CD4-positive, alpha-beta T cell treated with Interleukin-4 for 1 hour (primary cell): ENCODE measurements at places on chromosomes 16 and 17.
A peak's percentile ranks its signal among the peaks of the same experiment; 100 is the strongest.

GRCh38 chr16:4351880-4352279 is 759 bp upstream of the PAM16 start:
- no peak for DNase-seq

- DNase-seq, result no peak
Measured at GRCh38 chr17:72191921-72192799, 71.3 kb downstream of the SOX9 start.

GRCh38 chr17:79950306-79950705 is 85.4 kb downstream of the TBC1D16 start:
- no peak for DNase-seq

GRCh38 chr17:8220783-8221662 is 10.6 kb upstream of the AURKB start:
- peak; percentile 93 for DNase-seq

- DNase-seq, result no peak
Measured at GRCh38 chr16:4729876-4730275, 4.2 kb downstream of the ANKS3 start.

DNA sequence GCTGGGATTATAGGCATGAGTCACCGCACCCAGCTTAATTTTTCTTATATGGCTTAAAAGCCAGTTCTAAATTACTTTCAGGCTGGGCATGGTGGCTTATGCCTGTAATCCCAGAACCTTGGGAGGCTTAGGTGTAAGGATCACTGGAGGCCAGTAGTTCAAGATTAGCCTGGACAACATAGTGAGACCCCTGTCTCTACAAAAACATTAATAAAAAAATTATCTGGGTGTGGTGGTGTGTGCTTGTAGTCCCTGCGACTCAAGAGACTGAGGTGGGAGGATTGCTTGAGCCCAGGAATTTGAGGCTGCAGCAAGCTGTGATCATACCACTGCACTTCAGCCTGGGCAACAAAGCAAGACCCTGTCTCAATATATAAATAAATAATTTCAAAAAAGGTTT is 10.8 kb upstream of the SMARCD2 start:
- no peak for DNase-seq

DNA sequence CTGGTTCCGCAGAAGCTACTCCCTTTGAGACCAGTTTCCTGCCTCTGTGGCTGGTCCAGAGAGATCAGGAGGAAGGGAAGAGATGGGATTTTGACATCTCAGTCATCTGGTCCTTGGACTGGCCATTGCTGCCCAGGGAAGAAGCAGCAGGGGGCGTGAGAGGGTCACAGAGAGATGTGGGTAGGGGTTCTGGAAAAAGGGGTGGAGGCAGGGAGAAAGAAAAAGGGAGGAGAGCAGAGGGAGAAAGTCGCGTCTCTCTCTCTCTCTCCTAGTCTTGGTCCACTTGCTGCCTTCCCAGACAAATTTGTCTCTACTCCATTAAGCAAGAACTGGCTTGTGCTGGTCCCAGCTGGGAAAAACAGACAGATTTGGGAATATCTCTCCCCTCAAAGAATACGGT is 4.4 kb downstream of the SHBG start:
- DNase-seq, result no peak

DNA sequence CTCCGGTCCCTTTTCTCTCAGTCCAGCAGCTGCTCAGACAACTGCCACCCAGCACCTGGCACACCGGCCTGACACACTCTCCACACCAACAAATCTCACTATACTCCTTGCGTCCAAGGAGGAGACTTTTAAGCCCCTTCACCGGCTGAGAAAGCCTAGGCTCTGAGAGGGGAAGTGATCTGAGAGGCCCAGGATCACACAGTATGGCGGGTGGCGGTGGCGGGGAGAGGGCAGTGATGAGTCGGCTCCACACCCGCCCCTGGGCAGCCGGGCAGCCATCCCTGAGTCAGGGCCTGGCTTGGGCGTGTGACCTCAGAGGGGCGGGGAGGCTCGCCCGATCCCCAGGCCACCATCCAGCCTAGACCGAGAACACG is 569 bp downstream of the FLII start:
- DNase-seq, result peak; percentile 66

- no peak for DNase-seq
Measured at GRCh38 chr16:85347213-85347591, 234.9 kb upstream of the CIBAR2 start.

DNA sequence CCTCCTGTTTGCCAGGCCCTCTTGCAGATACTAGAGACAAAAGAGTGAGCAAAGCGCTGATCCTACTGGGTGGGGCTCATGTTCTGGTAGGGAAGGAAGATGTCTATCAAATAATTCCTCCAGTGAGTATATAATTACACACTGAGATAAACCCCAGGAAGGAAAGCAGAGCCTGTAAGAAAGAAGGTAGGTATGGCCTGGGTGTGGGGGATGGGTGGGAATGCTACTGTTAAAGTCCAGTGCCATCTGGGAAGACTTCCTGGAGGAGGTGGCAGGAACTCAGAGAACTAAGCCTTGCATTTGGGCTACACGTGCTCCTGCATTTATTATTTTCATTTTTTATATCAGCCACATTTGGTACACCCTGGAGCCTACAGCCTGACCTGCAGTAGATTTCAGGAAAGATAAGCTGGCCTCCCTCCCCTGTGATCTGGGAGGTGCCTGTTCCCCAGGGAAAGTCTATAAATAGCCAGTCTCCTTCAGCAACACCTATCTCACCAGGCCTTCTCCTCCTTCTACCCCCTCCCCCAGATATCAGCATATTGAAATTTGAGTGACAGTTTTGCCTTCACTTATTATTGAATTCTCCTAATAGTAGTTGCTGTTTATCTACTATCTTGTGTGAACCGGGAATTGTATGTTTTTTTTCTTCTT is 11.5 kb downstream of the ATP2C2 start:
- no peak for DNase-seq

DNA sequence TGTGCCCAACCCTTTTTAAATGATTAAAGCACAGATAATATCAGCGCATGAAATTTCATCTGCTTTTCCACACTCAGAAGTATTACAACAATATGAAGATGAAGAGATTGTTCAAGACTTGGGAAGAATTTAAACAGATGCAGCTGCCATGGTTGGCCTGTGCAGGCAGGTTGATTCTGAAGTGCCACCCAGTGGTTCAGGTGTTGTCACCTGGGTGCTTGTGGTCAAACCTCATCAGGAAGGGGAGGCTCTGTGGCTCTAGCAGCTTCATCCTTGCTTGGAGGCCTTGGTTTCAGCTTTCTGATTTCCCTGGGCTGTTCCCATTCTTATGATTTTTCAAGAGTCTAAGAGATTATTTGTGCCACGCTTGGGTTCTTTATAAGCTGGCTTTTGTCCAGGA is 22.2 kb upstream of the CLEC18C start:
- no peak for DNase-seq

DNA sequence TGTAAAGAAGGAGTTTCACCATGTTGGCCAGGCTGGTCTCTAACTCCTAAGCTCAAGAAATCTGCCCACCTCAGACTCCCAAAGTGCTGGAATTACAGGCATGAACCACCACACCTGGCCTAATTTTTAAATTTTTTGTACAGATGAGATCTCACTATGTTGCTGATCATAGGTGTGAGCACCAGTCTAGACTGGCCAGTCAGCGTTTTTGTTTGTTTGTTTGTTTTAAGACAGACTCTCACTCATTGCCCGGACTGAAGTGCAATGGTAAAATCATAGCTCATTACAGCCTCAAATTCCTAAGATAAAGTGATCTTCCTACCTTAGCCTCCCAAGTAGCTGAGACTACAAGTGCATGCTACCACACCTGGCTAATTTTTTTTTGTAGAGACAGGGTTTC is 38.0 kb upstream of the TAOK1 start:
- DNase-seq, result no peak

DNA sequence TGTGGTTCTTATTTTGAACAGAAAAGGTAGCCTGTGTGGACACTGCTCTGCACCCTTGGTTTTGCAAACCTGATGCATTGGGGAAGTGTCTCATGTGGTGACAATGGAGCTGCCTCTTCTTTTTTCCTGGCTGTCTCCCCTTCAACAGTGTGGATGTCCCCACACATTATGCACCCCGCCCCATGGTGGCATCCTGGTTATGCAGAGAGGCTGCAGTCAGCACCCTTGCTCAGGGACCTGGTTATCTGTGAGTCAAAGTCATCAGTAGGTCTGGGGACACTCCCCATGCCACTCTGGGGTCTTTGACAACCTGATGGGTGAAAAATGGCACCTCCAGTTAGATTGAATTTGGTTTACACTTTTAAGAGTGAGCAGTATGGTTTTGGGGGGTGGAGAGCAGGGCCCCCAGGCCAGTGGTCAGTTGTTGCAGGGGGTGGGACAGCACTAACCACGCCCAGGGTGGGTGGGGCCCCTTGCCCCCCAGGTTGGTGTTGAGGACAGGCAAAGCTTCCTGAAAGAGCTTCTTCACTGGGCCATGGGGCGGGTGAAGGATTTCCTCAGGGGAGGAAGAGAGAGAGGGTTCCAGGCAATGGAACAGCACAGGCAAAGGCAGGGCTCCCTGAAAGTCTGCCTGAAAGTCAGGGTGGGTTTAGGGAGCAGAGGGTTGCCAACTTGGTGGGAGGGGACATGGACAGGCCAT is 24.6 kb upstream of the KCNJ12 start:
- DNase-seq, result no peak

DNA sequence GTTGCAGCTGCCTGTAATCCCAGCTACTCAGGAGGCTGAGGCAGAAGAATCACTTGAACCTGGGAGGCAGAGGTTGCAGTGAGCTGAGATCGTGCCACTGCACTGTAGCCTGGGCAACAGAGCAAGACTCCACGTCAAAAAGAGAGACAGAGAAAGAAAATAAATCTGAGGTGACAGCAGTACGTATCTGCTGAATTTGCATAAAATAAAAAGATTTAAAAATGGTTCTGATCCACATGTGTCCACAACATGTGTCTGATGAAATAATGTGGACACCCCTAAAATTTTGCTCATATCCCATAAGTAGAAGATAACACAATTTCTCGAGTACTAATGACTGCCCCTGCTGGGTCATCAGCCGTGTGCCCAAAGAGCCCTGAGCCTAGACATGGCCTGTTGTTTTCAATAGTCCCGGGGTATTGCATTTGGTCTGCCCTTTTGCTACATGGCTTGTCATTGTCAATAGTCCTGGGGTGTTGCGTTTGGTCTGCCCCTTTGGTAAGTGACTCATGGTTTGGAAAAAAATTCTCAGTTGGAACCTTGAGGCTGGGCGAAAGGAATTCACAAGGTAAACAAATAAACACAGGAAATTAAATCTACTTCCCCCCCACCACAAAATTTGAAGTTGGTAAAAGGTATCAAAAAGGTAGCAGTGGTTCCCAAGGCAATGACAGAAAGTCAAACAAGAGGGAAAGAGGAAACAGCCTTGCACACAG is 434.6 kb upstream of the MAF start:
- DNase-seq, result no peak

GRCh38 chr16:81634380-81635062 is 144.6 kb upstream of the PLCG2 start:
- no peak for DNase-seq

DNA sequence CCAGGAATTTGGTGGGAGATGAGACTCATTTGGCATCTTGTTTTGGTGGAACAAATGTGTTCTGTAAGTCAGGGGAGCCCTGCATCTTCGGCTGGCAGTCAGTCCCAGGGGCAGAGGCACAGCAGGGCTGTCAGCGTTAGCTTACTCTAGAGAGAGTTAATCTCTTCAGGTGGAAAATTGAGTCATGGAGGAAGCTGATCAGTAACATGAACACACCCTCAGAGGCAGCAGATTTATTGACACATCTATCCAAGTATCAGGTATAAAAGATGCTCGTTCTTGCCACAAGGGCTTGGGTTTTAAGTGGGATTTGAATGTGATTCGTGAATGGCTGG is 55.2 kb downstream of the EPN2 start:
- no peak for DNase-seq

DNA sequence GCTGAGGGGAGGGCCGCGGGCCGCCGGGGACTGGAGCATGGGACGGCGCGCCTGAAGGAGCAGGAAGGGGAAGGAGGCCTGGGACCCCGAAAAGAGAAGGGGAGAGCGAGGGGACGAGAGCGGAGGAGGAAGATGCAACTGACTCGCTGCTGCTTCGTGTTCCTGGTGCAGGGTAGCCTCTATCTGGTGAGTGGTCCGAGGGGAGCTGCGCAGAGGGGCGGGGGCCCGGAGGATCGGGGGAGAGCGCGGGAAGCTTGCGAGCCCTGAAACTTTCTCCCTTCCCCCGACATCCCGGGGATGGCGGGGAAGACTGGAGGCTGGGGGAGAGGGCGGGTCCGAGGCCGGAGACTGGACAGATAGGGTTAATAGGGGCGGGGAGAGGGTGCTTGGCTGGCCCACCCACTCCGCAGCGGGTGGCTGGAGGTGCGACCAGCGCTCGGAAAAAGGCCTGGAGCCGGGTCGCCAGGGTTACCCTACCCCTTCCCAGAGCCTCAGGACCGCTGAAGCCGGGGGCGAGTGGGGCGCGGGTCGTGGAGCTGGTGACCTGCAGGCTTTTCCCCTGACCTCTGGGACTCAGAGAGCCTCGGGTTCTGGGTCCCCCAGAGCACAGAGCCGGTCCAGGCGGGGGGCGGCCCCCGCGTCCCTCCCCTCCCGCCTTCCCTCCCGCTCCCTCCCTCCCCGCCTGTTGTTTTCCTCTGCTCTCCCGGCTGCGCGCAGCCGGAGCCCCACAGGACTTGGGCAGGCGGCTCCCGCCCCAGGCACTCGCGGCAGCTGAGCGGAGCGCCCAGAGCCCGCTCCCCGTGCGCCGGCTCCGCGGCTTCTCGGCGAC is 631 bp downstream of the NXPH3 start:
- no peak for DNase-seq

- no peak for DNase-seq
Measured at GRCh38 chr17:31418773-31419350, 27.4 kb downstream of the RAB11FIP4 start.

GRCh38 chr17:14747603-14747950 is 446.7 kb downstream of the HS3ST3B1 start:
- no peak for DNase-seq

- peak; percentile 89 for DNase-seq
Measured at GRCh38 chr17:49230636-49231562, at the start of gene PHOSPHO1. Gene PHOSPHO1 (minus strand): TSS chr17:49230787. CDS start chr17:49226691, 4,096 bp downstream.
